ENCODE measurements at places on chromosomes 16 and 17.
A peak's percentile ranks its signal among the peaks of the same experiment; 100 is the strongest.

GRCh38 chr17:804541-805435, 22.6 kb downstream of the MRM3 start:
- no peak for DNase-seq

GRCh38 chr16:75251280-75252048, at the start of gene BCAR1:
BCAR1 (minus strand) TSS chr16:75251624; CDS start chr16:75251482, 142 bp downstream.
- no peak for DNase-seq

- no peak for DNase-seq
Measured at GRCh38 chr16:53945996-53946395, 242.0 kb downstream of the FTO start.

- no peak for DNase-seq
Measured at GRCh38 chr17:8123695-8124349, at the start of gene HES7. HES7 (minus strand) TSS chr17:8124106; CDS start chr17:8124084, 22 bp downstream.

DNA sequence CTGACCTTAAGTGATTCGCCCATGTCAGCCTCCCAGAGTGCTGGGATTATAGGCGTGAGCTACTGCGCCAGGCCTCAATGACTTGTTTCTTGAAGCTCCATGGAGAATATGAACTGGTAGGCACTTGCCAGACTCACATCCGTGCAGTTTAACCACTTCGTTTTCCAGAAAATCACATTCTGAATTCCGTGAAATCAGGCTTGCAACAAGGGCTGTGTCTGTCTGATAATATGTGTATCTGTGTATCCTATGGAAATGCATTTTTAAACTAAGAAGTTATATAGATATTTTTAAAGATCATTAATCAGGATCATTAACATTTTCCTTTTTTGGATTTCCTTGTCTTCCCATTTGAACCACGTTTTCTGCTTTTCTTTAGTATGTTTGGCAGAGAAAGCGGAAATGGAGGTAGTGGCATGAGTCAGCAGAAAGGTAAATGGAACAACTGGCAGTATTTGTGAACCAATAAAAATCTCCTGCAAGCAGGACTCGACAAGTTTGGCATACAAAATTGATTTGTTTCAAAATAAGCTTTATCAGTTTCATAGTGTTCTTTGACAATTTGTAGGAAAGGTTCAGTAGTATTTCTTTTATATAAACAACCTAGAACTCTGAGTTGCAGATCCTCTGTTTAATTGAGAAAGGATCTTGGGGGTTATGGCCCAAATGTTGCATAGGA, 33.0 kb downstream of the USP10 start:
- DNase-seq = no peak

DNA sequence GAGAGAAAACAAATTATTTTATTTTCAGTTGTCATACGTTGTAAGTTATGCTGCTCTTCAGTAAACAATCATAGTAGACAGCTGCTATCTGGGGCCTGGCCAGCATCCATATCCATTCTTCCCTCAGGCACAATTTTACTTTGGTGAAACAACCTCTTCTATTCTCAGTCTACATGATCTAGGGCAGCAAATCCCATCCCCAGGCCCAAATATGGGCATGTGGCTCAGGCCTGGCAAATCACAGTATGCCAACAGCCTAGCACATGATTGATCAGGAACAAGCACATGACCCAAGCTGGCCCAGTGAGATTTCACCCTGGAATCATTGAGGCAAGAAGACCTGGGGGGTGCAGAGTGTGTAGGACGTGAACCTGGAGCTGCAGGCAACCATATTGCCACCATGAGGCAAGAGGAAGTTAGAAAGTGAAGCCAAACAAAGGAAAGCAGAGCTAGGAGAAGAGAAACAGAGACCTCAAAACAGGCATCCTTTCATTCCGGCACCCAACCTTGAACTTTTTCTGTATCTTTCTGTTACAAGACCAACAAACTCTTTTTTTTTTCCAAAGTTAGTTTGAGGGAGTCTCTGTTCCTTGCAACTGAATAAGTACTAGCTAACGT, 10.3 kb upstream of the ABCC12 start:
- DNase-seq = no peak

- peak; percentile 71 for DNase-seq
Measured at GRCh38 chr16:58487566-58488351, 12.2 kb upstream of the NDRG4 start.
